Epithelial cell of proximal tubule (primary cell): ENCODE measurements at places on chromosomes 12 and 14.
A peak's percentile ranks its signal among the peaks of the same experiment; 100 is the strongest.

GRCh38 chr12:52280796-52281560 is 6.5 kb downstream of the KRT86 start:
- DNase-seq: peak; percentile 83

DNA sequence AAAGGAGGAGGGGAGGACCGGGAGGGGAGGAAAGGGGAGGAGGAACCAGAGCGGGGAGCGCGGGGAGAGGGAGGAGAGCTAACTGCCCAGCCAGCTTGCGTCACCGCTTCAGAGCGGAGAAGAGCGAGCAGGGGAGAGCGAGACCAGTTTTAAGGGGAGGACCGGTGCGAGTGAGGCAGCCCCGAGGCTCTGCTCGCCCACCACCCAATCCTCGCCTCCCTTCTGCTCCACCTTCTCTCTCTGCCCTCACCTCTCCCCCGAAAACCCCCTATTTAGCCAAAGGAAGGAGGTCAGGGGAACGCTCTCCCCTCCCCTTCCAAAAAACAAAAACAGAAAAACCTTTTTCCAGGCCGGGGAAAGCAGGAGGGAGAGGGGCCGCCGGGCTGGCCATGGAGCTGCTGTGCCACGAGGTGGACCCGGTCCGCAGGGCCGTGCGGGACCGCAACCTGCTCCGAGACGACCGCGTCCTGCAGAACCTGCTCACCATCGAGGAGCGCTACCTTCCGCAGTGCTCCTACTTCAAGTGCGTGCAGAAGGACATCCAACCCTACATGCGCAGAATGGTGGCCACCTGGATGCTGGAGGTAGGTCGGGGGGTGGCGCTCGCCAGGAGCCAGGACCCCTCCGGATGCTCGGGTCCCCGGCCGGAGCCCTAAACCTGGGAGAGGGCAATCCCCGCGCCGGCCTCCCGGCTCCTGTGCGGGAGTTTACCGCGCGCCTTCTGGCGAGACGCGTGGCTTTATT is at the start of gene CCND2:
TSS of gene CCND2 (plus strand) at position 111 of the 744 bp plus-strand sequence. CDS start at position 390, 279 bp downstream.
- DNase-seq: no peak

DNA sequence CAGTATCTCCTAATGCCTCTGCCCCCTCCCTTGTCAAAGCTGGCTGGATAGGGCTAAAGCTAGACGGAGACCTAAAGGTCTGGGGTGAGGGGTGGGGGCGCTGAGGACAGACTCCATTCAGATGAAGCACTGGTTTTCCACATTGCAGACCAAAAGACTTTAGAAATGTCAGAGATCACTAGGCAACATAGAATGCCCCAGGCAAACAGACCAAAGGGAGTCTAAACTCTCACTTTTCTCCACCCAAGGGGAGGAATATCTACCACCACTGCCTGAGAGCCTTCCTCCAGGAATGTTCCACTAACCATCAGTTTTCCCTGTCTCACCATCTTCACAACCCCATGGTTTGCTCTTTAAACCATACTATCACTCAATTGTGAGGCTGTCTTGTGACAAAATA is 106.9 kb upstream of the KRAS start:
- no peak for DNase-seq

- no peak for DNase-seq
Measured at GRCh38 chr12:49953961-49954846, 3.7 kb downstream of the AQP2 start.

- peak; percentile 44 for DNase-seq
Measured at GRCh38 chr12:1518591-1519516, 75.5 kb downstream of the FBXL14 start.

- DNase-seq: no peak
Measured at GRCh38 chr12:106299202-106299774, 3.2 kb upstream of the TCP11L2 start.

- DNase-seq: no peak
Measured at GRCh38 chr14:34347683-34348082, 114.4 kb downstream of the SPTSSA start.

GRCh38 chr12:113137861-113138783 is 2.6 kb upstream of the RASAL1 start:
- no peak for DNase-seq

GRCh38 chr14:47674543-47675465 is 601 bp downstream of the MDGA2 start:
- DNase-seq: no peak

DNA sequence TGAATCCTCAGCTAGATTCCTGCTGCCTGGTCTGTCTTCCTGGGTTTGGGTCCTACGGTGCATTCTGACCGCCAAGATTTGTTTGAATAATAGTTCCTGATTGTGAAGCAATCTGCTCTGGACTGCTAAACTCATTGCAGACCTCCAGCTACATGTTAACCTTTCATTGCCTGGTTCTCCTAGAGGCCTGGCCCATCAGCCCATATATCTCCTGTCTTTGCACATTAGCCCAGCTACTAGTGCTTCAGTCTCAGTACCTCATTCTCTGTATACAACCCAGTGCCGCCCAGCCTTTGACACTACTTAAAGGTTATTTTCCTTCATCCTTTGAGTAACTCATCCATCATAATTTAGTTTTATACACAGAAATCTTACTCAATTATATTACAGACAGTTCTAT is 65.6 kb upstream of the GRIP1 start:
- DNase-seq: no peak

GRCh38 chr12:88893801-88894200 is 313.5 kb upstream of the KITLG start:
- DNase-seq: no peak

DNA sequence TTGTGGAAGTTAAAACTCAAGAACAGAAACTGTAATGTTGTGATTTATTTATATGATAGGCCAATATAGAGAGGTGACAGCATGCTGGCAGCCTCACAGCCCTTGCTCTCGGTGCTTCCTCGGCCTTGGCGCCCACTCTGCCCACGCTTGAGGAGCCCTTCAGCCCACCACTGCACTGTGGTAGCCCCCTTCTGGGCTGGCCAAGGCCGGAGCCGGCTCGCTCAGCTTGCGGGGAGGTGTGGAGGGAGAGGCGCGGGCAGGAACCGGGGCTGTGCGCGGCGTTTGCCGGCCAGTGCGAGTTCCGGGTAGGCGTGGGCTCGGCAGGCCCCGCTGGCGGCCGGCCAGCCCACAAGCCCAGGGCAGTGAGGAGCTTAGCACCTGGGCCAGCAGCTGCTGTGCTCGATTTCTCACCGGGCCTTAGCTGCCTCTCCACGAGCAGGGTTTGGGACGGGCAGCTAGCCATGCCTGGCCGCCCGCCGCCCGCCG is 65.8 kb upstream of the SLC8A3 start:
- DNase-seq: no peak

GRCh38 chr14:31947076-31947475 is 130.0 kb upstream of the ARHGAP5 start:
- DNase-seq: no peak

DNA sequence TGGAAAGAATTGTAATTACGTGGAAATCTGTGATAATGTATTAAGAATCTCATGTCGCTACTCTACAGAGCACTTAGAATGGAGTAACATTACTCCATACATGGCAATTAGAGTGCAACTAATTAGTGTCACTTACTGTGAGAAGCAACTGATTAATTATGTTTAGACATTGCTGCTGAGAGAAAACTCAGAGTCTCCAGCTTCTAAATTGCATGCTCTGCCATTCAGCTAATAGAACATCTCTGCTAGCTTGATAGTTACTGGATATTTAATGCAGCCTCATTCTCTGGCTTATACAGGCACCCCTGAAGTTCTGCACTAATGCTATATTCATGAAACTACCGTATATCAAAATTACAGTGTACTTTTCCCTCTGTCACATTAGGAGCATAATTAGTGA is 338.4 kb downstream of the ADAMTS20 start:
- DNase-seq: no peak

DNA sequence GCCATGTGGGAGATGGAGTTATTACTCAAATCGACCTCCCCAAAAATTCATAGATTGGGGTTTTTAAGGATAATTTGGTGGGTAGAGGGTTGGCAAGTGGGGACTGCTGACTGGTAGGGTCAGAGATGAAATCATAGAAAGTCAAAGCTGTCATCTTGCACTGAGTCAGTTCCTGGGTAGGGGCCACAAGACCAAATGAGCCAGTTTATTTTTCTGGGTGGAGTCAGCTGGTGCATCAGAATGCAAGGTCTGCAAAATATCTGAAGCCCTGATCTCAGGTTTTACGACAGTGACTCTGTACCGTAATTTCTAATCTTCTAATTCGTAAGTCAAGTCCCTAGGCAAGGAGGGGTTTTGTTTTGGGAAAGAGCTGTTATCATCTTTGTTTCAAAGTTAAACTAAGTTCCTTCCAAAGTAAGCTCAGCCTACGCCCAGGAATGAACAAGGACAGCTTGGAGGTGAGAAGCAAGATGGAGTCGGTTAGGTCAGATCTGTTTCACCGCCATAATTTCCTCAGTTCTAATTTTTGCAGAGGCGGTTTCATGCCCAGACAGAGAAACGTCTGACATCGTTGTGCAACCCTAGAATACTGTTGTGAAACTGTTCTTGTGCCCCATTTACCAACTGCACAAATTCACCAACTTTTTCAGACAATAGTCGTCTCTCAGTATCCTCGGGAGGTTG is 104.5 kb upstream of the SFSWAP start:
- no peak for DNase-seq

GRCh38 chr12:109714141-109714912 is 702 bp downstream of the FAM222A start:
- no peak for DNase-seq
